ENCODE measurements at places on chromosomes 1 and 21. TPM values are rescaled to one million over a fixed set of nuclear protein-coding genes. Genes with fewer than 3 reads are reported as not detected.

SFT2D2 gene
- polyA plus RNA-seq = 5.9 TPM

CITED4 gene
- 8.8 TPM for polyA plus RNA-seq

SELL gene
- polyA plus RNA-seq = 2.2 TPM

CSF1 gene
- polyA plus RNA-seq = 56.2 TPM

LCE3A gene
- polyA plus RNA-seq = not detected

ARHGEF11 gene
- polyA plus RNA-seq = 23.8 TPM
